ENCODE measurements at places on chromosomes 3 and 15.
A peak's percentile ranks its signal among the peaks of the same experiment; 100 is the strongest.

DNA sequence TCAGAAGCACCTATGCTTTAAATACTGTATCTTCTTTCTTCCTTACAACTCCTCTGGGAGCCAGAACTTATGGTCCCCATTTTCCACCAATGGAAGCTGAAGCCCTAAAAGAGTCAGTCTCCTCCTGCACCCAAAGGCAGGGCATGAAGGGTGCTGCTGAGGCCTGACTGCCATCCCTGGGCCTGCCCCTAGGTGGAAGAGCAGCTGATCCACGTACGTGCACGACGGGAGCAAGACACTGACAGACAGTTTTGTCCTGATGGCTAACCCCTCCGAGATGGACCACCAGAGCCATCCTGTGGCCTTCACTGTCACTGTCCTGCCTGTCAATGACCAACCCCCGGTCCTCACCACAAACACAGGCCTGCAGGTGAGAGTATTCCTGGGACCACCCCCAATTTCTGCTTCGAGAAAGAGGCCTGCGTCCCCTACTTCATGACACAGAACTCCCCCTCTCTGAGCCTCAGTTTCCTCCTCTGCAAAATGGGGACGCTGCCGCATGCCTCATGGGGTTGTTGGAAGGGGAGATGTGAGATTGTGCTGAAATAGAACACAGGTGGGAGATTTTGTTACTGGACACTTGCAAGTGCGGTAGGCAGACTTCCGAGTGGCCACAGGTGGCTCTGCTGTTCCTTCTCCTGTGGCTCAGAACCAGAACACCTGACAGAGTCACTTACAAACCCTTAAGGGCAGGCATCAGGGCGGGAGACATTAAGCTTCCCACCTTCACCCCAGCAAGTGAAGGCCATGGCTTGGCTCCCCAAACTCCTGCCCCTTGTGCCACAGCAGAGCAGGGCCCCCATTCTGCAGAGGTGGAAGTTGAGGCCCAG is 175.4 kb downstream of the TBC1D2B start:
- no peak for DNase-seq

- no peak for DNase-seq
These were observed 40.5 kb upstream of the GYG1 start for GRCh38 chr3:148950806-148951205.

GRCh38 chr15:62983956-62984355 is 58.6 kb upstream of the TPM1 start:
- DNase-seq: no peak

GRCh38 chr15:95440712-95441111 is 889.8 kb upstream of the NR2F2 start:
- DNase-seq: no peak

GRCh38 chr15:29785642-29786041 is 36.6 kb downstream of the TJP1 start:
- no peak for DNase-seq

DNA sequence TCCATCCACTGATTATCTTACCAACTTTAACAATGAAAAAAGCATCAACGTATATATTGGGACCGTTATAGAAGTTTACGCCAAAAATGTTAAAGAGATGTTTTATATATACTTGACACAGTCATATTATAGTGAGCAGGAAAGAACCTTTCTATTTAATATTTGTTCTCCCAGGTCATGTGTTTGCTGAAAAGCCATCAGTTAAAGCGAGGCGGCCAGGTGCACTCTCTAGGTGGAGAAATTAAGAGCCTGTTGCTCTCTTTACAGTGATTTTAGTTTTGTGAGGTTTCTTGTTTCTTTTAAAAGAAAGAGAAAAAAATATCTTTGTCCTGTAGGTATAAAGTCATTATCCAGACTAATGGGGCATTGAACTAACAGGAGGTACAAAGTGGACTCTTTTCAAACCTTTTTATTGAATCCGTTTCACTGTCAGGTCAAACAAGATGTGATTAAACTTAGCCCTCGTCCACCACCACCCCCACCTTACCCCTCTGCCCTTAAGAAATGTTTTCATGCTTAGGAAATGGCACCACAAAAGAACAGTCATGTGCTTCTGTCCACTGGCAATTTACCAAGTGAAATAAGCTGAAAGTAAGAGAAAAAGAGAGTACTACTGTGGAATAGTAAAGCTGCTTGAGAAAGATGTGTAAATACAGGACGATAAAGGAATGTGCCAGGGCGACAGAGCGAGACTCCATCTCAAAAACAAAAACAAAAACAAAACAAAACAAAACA is 279.9 kb downstream of the PTPRG start:
- no peak for DNase-seq

GRCh38 chr15:59299929-59300617 is 72.6 kb downstream of the MYO1E start:
- DNase-seq: peak; percentile 81

GRCh38 chr3:178971614-178972013 is 100.0 kb downstream of the ZMAT3 start:
- DNase-seq: no peak

DNA sequence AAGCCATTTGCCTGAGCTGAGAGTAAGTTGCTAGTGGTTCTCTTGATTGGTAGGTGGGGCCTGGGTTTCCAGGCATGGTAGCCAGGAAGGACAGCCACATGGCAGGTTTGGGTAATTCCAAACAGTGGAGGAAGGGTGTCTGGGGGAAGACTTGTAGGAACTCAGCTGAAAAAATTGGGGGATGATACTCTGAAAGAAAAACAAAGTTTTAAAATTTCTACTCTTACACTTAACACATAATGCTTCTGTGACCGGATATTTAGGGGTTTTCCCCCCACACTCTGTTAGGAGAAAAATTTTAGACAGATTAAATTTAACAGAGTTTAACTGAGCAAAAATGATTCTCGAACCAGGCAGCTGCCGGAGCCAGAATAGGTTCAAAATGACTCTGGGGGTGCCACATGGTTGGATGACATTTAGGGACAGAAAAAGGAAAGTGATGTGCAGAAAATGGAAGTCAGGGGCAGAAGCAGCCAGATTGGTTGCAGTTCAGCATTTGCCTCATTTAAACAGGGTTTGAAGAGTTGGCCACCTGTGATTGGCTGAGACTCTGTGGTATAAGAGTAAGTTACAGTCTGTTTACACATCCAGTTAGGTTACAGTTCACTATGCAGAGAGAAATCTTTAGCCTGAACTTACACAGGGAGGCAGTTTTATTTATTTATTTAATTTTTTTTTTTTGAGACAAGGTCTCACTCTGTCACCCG is 8.1 kb downstream of the B2M start:
- peak; percentile 78 for DNase-seq

DNA sequence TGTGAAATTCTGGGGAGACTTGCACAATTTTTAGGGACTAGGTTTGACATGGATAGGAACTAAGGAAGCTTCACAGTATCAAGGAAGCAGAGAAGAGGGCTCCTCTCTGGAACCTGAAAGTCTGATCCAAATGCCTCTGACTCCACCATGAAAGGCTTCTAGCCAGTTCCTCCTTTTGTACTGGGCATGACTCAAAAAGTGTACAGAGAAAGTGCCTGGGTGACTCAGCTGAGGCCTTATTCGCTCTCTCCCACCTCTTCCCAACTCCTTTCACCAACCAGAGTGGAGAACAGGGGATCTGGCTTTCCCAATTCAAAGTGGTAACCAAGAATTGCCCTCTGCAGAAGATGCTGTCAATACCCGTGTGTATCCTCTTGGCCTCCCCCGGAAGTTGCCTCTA is 342.9 kb upstream of the PROK2 start:
- DNase-seq: no peak

GRCh38 chr3:52843108-52843865 is 8.5 kb upstream of the MUSTN1 start:
- DNase-seq: no peak

DNA sequence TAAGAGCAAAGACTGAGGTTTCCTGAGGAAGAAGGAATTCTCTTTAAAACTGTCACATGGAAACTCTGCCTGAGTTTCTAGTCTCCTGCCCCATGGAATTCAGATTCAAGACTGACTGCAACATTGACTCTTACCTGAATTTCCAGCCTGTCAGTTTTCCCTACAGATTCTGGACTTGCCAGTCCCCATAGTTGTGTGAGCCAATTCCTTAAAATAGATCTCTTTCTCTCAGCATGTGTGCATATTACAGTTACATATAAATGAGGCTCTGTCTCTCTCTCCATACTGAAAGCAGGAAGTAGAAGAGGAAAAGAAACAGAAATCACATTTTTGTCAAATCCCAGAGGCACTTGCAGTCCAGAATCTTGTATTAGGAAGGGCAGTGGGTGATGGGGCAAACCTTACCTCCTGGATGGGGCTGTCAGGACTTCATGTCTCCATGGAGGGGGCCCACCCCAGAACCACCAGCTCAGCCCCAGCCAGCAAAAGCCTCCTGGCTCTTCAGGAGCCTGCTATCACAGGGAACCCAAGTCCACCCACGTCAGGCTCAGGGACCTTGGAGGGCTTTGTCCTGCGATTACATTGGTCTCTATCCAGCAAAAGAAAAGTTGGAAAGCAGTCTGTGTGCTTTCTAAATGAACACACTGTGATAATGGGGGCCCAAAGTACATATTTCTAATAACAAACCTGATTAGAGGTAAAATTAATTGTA is 18.8 kb upstream of the GOLGA8J start:
- DNase-seq: no peak

- no peak for DNase-seq
These were observed 35.4 kb downstream of the OSBPL10 start for GRCh38 chr3:31945738-31946052.

GRCh38 chr3:33007776-33008175 is 56.3 kb downstream of the CCR4 start:
- DNase-seq: peak; percentile 49

DNA sequence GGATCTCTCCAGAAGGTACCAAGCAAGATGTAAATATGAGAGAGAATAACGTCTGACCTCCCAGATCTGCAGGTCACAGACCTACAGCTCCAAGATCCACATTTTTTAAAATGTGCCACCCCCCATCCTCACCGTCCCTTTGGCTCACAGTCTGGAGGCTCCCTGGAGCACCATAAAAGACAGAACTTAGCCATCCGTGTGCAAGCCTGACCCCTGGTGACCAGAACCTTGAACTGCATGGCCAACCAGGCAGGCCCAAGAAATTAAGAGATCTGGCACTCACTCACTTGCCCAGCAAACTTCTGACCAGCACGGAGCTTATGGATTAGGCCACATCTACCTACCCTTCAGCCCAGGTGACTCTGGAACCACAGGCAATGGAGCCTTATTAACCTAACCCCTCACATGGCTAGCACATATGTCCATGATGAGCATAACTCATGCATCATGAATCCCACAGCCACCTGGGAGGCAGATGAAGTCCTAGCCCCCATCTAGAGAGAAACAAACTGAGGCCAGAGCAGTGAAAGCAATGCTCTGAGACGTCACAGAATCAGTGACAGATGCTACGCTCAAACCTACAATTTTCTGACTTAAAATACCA is 275.3 kb downstream of the UACA start:
- peak; percentile 64 for DNase-seq

DNA sequence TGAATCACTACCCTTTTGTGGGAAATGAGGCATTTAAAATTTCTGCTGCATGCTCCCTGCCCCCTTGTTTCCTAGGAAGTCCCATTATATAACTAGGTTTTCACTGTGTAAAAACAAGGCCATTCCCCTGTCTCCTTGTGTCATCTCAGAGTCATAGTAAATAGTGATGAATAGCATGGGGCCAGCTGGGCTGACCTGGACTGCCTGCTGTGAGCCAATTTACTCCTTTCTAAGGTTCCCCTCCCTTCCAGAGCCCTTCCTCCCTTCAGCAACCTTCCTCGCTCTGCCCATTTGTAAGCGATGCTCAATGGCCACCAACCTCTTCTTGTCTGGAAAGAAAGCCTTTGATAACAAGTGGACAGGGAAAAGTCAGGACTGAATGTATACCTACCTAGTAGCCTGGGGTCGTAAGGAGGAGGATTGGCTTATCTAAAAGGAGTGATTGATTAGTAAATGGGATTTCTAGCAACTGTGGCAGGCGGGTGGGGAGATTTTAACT is 11.7 kb downstream of the ITGA11 start:
- no peak for DNase-seq

- no peak for DNase-seq
These were observed 11.0 kb downstream of the LOXL1 start for GRCh38 chr15:73937296-73937695.

GRCh38 chr3:172562871-172563865 is 39.9 kb upstream of the TNFSF10 start:
- peak; percentile 65 for DNase-seq

GRCh38 chr3:52226229-52226817 is 878 bp upstream of the TLR9 start:
- no peak for DNase-seq

- no peak for DNase-seq
These were observed 69.6 kb downstream of the SLC49A4 start for GRCh38 chr3:122864498-122864897.

Data from T-helper 2 cell treated with Interferon-gamma antibody and Interleukin-4, amounts not matched to agents 5 μg/mL and 100 μg/mL, for 36 hours (primary cell).